ENCODE measurements at places on chromosomes 13 and 19.

GRCh38 chr13:52615812-52616211 is 26.4 kb upstream of the HNRNPA1L2 start:
- no peak for DNase-seq

- no peak for DNase-seq
Observed at GRCh38 chr19:28737021-28737895, 475.7 kb downstream of the UQCRFS1 start.

- DNase-seq: no peak
Observed at GRCh38 chr13:60170414-60170813, 6.7 kb upstream of the DIAPH3 start.

DNA sequence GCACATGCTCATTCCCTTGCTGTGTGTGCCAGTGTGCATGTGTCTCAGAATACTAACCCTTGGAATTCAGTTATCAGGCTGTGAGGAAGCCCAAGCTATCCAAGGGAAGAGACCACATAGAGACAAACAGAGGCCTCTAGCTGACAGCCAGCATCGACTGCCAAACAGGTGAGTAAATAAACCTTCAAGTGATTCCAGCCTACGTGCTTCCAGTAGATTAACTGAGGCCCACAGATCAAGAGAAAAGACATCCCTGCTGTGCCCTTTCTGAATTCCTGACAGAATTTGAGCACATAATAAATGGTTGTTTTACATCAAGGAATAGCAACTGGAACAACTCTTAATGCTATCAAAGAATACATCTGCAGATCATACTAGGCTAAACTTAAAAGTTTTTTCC is 17.5 kb downstream of the ZC3H13 start:
- DNase-seq: no peak

- DNase-seq: no peak
Observed at GRCh38 chr13:98809345-98809777, 56.9 kb upstream of the SLC15A1 start.

- DNase-seq: no peak
Observed at GRCh38 chr13:51547425-51548176, 36.7 kb upstream of the WDFY2 start.

GRCh38 chr19:22446605-22447004 is 24.5 kb upstream of the ZNF98 start:
- DNase-seq: no peak

GRCh38 chr19:58274771-58275201 is 4.0 kb upstream of the ZNF8 start:
- no peak for DNase-seq

DNA sequence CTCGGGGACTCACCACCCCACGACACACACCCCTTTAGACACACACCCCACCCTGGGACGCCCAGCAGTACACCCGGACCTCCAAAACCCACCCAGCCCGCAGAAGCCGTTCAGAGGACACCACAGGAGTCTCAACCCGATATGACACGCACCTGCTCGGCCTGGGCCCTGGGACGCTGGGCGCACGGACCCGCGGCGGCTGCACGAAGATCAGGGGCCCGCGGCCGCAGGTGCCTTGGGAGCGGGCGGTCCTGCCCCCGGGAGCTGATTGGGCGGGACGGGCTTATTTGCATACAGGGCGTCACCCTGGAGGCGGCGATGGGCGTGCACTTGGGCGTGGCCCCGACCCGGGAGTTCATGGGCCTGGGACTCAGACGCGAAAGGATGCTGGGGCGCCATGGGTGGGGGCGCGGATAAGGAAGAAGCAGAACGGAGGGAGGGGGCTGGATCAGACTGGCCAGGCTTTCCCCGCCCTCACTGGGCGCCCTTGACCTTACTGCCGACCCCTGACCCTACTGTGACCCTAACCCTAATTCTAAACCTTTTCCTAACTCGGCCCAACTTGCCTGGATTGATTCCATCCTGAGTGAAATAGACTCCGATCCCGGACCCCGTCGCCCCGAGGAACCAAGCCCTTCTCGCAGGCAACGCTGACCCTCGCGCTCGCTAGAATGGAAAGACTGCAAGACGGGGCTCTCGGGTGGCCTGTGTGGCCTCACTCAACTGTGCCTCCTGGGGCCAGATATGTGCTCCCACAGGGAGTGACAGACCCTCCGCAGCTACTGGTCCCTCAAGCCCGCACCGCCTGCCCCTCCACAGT is at the start of gene MEF2B:
Gene MEF2B, minus strand, starts transcription at position 211 of the 820 bp plus-strand sequence. CDS start 19,528 bp downstream, outside the sequence.
- DNase-seq: peak; percentile 0

DNA sequence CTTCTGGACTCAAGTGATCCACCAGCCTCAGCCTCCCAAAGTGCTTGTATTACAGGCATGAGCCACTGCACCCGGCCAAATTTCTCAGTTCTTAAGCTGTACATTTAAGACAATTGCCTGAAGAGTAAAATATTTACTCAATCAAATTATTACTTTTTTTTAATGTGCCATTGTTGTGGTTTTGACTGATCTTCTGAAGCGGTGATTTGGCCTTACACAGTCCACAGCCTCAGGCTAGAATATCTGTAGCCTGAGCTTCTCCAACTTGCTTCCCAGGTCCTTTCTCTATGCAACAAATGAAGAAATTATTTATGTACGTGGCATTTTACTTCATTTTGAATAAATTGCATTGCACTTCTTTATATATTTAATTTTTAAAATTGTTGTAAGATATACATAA is 281.3 kb downstream of the KLF5 start:
- DNase-seq: no peak

GRCh38 chr19:18364826-18365528 is 21.0 kb upstream of the GDF15 start:
- DNase-seq: peak; percentile 13

- no peak for DNase-seq
Observed at GRCh38 chr19:54661846-54662481, 821 bp upstream of the LILRB4 start.

DNA sequence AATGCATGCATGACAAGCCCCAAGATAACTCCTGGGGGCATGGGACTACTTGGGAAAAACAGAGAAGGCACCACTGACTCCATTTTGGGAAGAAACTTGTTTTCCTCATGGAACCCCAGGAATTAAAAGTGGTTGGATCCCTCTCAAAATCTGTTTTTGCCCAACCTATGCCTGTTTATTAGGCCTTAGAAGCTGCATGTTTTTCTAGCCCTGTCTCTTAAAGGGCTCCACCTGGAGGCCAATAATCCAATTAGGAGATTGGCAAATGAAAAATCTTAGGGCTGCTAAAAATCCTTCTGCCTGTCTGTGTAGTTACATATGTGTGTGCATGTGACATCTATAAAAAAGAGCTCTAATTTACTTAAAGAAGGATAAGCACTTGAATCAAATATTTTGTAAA is 26.9 kb downstream of the MED4 start:
- no peak for DNase-seq

- DNase-seq: no peak
Observed at GRCh38 chr19:35002037-35002535, 2.0 kb downstream of the GRAMD1A start.

- no peak for DNase-seq
Observed at GRCh38 chr19:45477713-45478453, 10.1 kb downstream of the FOSB start.

DNA sequence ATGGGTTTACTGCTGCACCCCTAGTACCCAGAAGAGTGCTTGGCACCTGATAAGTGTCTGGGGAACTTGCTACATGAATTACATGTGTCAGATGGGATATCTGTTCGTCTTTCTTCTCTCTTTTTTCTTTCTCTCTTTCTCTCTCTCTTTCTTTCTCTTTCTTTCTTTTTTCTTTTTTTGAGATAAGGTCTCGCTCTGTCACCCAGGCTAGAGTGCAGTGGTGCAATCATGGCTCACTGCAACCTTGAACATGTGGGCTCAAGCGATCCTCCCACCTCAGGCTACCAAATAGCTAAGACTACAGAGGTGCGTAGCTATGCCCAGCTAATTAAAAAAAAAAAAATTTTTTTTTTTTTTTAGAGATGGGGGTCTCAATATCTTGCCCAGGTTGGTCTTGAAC is 6.1 kb downstream of the CADM4 start:
- no peak for DNase-seq

DNA sequence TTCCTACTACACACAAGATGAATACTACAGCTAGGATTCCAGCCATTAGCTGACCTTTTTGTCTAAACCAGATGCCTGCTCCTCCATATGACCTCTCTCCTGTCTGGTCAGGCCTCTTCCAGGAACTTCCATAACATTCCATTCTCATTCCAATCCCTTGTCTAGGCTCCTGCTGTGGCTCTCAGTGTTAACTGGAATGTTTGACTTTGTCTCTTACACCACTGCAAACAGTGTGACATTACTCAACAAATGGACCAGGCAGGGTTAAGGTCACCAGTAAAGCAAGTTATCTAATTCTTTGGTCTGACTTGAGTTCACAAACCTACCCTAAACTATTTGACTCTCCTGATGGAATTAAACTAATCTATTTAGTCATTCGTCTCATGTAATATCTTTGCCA is 2.1 kb upstream of the GPC6 start:
- no peak for DNase-seq

DNA sequence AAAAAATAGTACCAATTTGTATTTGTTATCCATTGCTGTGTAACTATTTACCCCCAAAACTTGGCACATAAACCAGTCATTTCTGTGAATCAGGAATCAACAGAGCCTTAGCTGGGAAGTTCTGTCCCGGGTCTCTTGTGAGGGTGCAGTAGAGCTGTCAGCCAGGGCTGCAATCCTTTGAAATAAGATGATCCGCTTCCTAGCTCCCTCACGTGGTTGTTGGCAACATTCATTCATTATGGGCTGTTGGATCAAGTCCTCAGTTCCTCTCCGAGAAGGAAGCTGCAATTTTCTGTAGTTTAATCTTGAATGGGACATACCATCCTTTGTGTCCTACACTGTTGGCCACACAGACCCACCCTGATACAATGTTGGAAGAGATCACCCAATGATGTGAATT is 277.2 kb downstream of the SUCLA2 start:
- no peak for DNase-seq

DNA sequence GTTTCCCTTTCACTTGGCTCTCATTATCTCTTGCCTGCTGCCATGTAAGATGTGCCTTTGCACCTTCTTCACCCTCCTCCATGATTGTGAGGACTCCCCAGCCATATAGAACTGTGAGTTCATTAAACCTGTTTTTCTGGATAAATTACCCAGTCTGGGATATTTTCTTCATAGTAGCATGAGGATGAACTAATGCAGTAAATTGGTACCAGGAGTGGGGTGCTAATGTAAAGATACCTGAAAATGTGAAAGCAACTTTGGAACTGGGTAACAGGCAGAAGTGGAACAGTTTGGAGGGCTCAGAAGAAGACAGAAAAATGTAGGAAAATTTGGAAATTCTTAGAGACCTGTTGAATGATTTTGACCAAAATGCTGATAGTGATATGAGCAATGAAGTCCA is 487.4 kb downstream of the LMO7 start:
- DNase-seq: no peak

GRCh38 chr13:34383728-34384127 is 558.3 kb upstream of the NBEA start:
- no peak for DNase-seq

GRCh38 chr13:59112221-59112718 is 1051.5 kb downstream of the DIAPH3 start:
- peak; percentile 38 for DNase-seq

GRCh38 chr19:51704626-51705025 is 11.5 kb downstream of the SPACA6 start:
- no peak for DNase-seq

- no peak for DNase-seq
Observed at GRCh38 chr19:51607920-51608562, 22.2 kb downstream of the SIGLEC5 start.

DNA sequence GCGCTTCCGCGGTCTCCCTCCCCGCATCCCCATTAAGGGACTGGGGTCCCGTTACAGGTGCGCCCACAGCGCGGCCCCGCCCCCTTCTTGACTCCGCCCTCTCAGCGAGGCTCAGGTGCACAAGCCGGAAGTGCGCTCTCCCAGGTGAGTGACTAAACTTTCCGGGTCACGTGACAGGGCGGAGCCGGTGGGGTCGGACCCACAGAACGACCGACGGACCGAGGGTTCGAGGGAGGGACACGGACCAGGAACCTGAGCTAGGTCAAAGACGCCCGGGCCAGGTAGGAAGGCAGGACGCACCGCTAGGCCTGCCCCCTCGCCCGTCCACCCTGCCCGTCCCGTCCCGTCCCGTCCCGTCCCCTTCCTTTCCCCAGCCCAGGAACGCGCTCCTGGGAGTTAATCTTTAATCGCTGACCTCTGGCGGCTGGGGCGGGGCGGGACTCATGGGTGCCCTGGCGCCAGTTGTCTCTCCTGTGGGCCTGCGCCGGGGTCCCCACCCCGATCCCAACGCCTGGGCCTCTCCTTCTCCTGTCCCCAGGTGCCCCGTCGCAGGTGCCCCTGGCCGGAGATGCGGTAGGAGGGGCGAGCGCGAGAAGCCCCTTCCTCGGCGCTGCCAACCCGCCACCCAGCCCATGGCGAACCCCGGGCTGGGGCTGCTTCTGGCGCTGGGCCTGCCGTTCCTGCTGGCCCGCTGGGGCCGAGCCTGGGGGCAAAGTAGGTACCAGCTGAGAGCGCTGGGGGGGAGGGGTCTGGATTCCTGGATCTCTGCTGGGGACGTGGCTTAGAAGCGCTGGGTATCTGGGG is at the start of gene CRB3:
Gene CRB3, plus strand, starts transcription at position 202 of the 804 bp plus-strand sequence. Its CDS starts 431 bp downstream, at position 633.
- DNase-seq: no peak

- no peak for DNase-seq
Observed at GRCh38 chr13:33366469-33367062, 81.0 kb upstream of the STARD13 start.

All from C1 segment of cervical spinal cord (tissue), 14 donors.